ENCODE measurements at places on chromosomes 2 and 18. TPM values are rescaled to one million over a fixed set of nuclear protein-coding genes. Genes with fewer than 3 reads are reported as not detected.
A peak's percentile ranks its signal among the peaks of the same experiment; 100 is the strongest.

GRCh38 chr2:119932809-119933208 lies 80.1 kb upstream of the EPB41L5 start:
- DNase-seq: no peak

- DNase-seq: no peak
Measured at GRCh38 chr2:44949329-44950151, 8.0 kb downstream of the SIX3 start.

DNA sequence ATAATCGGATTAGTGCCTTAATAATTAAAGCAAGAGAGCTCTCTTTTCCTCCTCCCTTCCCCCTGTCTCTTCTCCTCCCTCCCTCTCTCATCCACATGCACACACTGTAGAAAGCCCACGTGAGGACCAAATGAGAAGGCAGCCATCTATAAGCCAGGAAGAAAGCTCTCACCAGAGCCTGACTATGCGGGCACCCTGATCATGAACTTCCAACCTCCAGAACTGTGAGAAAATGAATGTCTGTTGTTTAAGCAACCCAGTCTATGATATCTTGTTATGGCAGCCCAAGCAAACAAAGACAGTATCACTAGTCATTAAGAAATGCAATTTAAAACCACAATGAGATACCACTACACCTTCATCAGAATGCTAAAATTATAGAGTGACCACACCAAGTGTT lies 220.3 kb downstream of the EN1 start:
- DNase-seq: no peak

DNA sequence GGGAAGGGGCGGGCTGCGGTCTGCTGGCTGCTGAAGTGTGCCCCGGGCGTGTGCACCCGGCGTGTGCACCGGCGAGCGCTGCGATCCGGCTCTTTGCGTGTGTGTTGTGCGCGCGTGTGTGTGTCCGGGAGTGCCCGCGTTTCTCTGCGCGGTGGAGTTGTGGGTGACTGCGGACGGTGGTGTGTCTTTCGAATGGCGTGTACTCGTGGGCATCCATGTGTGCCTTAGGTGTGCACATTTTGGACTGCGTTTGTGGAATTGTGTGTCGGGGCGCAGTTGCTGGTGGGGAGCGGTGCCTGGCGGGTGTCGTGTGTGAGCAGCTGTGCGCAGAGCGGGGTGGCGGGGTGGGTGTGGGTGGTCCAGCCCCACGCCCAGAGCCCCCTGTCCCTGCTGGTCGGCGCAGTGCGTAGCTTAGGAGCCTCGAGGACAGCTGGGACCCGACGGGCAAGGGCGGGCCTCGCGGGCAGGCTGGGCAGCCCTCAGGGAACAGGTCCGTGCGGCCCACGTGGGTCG lies 533 bp downstream of the HPCAL1 start:
- DNase-seq: no peak

GRCh38 chr18:59661891-59662701 lies 35.1 kb downstream of the CCBE1 start:
- no peak for DNase-seq

- no peak for DNase-seq
Measured at GRCh38 chr2:4486971-4487370, 783.6 kb downstream of the DCDC2C start.

DNA sequence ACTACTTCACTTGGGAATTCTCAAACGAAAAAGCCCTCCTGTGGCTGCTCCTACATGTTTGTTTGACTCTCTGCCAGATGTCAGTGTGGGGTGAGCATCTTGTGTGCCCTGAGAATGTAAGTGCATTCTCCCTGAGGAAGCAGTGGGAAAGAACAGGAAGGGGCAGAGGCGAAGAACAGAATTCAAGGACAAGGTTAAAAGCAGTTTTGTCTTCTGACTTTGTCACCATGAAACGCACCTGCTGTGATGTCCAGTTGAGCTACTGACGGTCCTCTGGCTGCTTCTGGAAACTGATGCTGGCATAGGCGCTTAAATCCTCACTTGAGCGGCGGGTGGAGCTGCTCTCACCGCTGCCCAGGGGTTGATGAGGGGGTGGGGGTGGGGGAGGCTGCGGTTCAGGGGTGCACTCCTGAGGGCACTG lies 4.9 kb downstream of the IRS1 start:
- peak; percentile 81 for DNase-seq

- peak; percentile 83 for DNase-seq
Measured at GRCh38 chr2:205763708-205764211, 81.5 kb downstream of the NRP2 start.

DNA sequence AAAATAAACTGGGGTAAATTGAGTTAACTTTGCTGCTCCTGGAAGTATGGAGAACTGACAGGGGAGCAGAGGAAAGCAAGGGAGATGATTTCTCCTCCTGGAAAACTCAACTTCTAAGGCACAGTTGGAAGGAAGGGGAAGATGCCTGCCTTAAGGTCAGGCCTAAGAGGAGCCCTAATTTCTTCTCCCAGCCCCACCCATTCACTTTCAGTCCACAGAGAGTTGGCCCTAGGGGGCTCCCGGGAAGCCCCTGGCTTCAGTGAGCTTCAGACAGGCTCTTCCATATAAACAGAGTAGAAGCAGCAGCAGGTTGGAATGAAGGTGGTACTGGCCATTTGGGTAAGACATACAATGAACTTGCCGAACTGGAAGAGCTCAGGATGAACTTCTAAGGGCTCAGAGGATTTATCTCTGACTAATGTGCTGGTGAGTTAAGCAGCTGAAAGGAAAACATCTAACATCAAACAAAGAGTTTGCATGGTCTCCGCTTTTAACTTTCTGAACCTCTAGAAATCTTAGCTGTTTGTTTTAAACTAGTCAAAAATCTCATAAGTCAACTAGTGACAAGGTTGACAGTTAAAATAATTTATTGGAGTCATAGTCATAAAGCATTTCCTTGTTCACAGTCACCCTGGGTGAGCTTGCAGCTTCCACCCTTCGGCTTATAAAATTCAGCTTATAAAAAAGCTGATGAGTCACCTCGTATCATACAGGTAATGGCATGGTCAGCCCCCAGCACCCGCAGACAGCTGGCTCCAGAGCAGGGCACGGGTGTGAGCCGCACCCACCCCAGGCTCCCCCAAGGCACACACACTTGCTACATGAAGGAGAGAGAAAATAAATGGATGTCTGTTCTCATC lies 9.8 kb downstream of the MALL start:
- DNase-seq: peak; percentile 92

- DNase-seq: peak; percentile 14
Measured at GRCh38 chr18:55384551-55385275, 203.3 kb downstream of the TCF4 start.

DNA sequence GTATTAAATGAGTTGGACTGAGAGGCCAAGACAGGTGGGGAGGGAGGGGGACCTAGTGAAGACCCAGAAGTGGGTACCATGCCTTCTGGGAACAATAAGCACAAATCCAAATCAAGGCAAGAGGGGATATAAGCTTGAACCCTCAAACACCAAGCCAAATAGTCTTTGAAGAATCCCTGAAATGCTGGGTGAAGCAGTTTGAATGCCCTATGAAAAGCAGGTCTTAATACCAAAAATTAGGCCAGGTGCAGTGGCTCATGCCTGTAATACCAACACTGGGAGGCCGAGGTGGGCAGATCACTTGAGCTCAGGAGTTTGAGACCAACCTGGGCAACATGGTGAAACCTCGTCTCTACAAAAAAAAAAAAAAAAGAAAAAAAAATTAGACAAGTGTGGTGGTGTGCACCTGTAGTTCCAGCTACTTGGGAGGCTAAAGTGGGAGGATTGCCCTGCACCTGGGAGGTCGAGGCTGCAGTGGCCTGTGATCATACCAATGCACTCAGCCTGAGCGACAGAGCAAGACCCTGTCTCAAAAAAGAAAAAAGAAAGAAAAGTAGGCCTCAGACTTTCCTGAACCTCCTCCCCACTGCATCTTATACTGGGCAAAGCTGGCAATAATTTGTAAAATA lies 3.5 kb downstream of the PCBP1 start:
- no peak for DNase-seq

DNA sequence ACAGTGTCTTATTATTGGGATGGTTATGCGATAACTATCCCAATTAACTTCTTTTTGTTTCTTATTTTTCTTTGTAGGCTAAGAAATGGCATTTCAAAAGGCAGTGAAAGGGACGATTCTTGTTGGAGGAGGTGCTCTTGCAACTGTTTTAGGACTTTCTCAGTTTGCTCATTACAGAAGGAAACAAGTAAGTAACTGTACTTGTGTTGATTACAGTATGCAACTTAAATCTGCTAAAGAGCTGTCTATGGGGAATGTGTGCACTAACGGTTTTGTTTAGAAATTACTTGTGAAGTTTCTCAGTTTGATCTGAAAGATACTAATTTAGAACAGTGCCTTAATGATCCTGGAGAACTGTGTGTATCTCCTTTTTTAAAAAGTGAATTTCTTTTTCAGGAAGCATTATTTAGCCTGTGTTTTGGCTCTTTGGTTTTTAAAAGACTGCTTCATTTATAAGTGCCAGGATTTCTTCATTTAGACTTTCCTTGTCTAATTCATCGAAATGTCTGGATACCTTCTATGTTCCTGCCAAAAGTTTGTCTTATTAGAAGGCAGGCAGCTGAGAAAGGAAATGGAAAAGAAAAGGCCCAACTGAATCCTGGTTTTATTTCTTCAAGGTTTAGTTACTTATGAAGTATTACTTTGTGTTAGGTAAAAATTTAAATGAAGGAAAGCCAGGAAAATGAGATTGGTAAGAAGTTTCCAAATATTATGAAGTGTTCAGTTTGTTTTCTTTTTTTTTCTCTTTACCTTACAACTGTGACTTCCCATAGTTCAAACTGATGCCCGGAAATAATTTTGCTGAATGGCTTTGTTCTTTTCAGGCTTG lies 40.1 kb downstream of the GPD2 start:
- no peak for DNase-seq

- no peak for DNase-seq
Measured at GRCh38 chr2:28168376-28168775, 224.3 kb upstream of the FOSL2 start.

SERPINB10 gene
- not detected for total RNA-seq

CFAP65 gene
- not detected for total RNA-seq

PDIA6 gene
- total RNA-seq: 206 TPM

PIEZO2 gene
- total RNA-seq: not detected

DOK1 gene
- total RNA-seq: 17.9 TPM

NCKAP1 gene
- total RNA-seq: 43.2 TPM

PSMA8 gene
- not detected for total RNA-seq

NEU2 gene
- total RNA-seq: not detected

ADGRF3 gene
- total RNA-seq: 0.28 TPM

CNRIP1 gene
- total RNA-seq: not detected

GALNT13 gene
- total RNA-seq: not detected

ACMSD gene
- total RNA-seq: not detected

C2orf66 gene
- total RNA-seq: not detected

MC5R gene
- 0.47 TPM for total RNA-seq

CYP26B1 gene
- 0.05 TPM for total RNA-seq

PLEKHH2 gene
- 3.8 TPM for total RNA-seq

AKAIN1 gene
- not detected for total RNA-seq

HOXD8 gene
- total RNA-seq: not detected

MROH2A gene
- total RNA-seq: 2.4 TPM
